Kidney (tissue), 22 donors: ENCODE measurements at places on chromosomes 5 and 9. TPM values are rescaled to one million over a fixed set of nuclear protein-coding genes. Genes with fewer than 3 reads are reported as not detected.

GRCh38 chr5:62284946-62285891, 20.8 kb upstream of the KIF2A start:
- DNase-seq = no peak

DNA sequence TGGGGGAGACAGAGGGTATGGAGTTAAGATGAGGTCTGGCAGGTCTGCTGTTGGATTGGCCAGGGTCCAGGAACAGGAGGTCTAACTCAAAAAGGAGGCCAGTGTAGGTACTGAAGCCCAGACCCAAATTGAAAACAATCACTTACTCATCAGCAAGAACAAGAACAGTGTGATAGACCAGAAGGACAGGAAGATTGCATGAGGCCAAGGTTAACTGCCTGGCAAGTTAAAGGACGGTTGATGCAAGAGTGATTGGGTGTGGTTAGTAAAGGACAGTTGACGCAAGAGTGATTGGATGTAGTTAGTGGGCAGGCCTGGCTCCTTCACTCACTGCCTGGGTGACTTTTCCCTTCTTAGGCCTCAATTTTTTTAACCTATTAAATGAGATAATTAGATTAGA, 132.6 kb downstream of the PDZD2 start:
- no peak for DNase-seq

DNA sequence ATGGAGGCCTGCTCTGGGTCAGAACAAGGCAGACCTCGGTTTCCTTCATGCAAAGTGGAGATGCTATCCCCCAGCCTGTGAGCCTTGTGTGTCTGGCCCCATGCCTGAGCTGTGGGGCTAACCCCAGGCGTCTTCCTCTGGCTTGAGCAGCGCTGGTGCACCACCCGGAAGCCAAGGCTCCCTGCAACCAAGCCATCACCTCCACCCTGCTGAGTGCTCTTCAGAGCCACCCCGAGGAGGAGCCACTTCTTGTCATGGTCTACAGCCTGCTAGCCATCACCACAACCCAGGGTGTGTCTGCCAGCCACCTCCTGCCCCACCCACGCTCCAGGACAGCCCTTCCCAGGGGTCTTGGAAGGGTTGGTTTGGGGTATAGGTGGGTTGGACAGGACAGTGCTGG, 16.2 kb downstream of the REXO4 start:
- no peak for DNase-seq

GRCh38 chr9:74304598-74304997, 192.5 kb upstream of the RORB start:
- DNase-seq = no peak

- DNase-seq = no peak
These were observed 139.2 kb upstream of the ATP10B start for GRCh38 chr5:160991205-160991604.

GRCh38 chr5:103057208-103058130, 62.5 kb downstream of the GIN1 start:
- no peak for DNase-seq

DNA sequence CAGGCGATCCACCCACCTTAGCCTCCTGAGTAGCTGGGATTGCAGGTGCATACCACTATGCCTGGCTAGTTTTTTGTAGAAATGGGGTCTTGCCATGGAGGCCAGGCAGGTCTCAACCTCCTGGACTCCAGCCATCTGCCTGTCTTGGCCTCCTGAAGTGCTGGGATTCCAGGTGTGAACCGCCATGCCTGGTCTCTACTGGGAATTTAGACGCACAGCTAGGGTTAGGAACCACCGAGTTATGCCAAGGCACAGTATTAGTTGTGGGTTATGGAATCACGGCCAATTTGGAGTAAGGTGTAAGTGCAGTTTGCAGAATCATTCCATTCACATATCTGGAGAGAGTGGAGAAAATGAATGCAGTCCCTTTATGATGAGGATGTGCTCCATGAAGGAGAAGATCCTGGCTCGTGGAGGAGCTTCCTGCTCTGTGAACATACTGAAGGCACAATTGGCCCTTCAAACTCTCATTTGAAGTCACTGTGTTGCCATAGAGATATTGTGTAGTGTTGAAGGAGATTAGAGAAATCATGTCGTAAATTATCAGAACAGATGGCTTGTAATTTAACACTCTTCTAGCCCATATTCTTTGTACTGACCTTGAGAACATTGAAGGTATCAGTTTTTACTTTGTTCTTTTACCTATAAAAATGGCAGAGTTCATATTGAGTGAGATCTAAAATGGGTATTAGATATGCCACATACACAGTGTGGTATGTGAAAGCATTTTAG, 18.8 kb downstream of the TRIO start:
- DNase-seq = no peak

- no peak for DNase-seq
These were observed 197.1 kb downstream of the TTLL11 start for GRCh38 chr9:121895818-121896544.

DNA sequence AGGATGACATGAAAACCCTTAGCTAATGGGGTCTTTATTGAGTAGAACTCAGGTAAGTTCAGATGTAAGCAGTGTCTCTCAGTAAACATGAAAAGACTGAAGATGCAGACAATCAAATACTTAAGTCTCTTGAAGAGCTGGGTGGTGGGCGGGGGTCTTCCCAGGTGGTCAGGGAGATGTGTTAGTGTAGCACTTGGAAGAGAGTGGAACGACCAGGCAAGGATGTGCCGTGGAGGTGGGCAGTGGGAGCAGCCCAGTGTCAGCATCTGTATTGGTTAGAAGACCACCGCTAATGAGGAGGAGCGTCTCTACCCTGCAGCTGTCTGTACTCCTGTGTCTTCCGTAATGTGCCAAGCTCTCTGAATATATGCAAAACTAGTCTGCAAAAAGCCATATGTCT, 4.4 kb downstream of the S1PR3 start:
- no peak for DNase-seq

- no peak for DNase-seq
These were observed 21.7 kb downstream of the CCL28 start for GRCh38 chr5:43390471-43390870.

- no peak for DNase-seq
These were observed 100.6 kb downstream of the TRIO start for GRCh38 chr5:14243766-14244165.

GRCh38 chr9:77834898-77835488, 186.9 kb upstream of the GNA14 start:
- DNase-seq = no peak

DNA sequence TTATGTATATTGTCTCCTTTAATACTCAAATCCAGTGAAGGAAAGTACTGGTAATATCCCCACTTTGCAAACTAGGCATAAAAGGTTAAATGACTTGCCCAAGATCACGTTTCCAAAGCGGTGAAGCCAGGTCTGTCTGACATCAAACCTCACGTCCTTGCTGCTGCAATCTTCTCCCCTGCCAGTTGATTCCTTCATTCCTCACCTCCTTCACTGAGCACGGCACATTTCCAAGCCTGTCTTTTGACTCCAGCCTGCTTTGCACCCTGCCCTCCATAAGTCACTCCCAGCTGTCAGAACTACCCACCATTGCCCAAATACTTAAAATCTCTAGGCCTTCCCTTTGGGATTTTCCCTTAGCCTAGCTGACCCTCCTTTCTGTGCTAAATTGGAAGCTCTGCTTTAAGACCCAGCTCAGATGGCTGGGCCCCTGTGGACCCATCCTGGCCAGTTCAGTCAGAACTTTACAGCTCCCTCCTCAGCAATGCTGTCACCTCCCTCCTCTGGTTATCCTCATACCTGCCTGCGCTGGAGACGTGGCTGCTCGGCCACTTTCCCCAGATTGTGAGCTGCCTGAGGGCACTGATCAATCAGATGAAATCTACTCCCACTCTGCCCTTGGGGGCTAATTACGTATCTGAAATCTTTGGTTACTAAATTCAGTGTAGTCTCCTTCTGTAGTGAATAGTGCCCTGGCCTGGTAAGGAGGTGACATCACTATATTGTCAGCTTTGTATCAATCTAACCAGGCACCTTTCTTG, 51.2 kb downstream of the SLC36A1 start:
- no peak for DNase-seq

DNA sequence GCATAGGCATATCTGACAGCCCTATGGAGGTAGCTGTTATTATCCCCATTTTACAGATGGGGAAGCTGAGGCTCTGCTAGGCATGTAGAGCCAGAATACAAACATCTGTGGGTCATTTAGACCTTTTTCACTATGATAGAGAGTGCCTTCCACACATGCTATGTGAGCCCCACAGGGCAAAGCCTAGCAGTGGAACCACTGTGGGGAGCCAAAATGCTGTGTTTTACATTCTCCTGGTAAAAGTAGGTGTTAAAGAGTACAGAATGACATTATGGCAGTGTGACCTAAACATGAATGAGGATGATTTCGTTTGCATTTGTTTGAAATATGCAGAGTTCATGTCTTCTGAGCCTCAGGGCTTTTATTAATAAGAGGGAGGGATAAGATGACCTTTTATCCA, 265.2 kb downstream of the MAST4 start:
- DNase-seq = no peak

DNA sequence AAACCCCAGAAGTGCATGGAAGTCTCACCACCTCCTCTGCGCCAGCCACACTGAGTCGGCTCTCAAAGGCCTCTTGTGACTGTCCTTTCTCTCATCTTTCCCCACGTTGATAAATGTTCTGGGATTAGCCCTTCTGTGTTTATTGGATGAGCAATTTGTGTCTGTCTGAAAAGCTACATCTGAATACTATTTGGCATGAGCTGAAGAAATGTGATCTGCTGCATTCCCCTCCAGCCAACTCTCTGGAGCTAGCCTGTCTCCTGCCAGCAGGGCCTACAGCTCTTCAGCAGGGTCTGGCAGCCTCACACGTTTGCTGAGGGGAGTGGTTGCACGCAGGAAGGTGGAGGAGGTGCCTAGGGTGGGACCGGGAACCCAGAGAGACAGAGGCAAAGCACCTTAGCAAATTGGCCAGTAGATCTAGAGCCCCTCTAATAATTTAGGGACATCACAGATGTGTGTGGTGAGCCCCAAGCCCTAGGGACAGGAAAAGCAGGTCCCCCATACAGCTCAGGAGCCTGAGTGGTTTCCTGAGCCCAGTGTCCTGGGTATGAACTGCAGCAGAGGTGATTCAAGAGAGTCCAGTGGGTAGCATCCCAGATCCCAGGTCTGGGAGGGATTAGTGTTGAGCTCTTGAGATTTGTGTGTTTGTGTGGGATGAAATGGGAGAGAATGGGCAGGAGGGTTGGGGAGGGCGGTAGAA, 20.5 kb upstream of the B4GALT1 start:
- DNase-seq = no peak

DNA sequence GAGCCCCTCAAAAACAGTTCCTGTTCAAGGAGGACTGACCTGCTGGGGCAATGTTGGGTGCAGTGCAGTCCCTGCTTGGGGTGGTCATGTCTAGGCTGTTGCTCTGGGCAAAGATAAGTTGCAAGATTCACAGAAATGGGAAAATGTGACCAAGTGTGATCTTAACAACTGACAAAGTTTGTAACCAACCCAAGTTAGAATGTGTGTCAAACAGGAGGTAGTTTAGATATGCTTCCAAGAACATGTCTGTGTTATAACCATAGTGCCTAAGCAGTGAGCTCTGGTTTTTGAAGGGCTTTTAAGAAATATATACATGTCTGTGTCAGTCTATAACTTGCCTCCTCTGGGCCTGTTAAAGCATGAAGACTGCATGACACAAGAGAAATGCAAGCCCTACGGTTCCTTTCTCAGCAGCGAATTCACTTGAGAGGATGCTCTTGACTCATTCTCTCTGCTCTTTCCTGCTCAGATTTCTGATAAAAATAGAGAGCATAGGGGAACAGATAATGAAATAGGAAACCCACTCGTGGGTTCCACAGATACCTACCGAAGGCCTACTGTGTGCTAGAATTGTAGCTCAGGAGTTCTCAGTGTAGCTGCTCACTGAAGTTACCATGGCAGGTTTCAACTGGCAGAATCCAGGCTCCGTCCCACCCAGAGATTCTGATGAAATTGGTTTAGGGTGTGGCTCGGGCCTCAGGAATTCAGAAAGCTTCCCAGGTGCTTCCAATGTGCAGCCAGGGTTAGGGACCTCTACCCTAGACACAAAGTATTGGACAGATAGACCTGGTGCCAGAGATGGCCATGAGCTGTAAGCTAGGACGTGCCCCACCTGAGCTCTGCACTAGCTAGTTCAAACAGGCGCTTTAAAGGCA, 52.4 kb downstream of the ARHGEF37 start:
- no peak for DNase-seq

DNA sequence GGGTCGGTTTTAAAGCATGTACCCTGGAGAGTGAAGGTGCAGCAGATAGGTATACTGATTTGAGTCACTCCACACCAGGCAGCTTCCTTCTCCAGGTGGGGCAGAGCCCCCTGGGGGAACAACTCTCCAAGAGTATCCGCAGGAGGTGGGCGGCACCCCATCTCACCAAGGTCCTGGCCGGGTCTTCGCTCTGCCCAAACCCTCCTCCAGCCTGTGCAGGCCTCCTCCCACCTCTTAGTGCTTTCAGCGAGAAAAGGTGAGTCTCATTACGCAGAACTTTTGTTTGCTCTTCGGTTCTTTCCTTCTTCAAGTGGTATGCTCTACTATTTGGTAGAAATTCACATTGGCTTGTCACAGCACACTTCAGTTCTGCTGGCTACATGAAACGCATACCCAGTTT, 13.7 kb downstream of the SPACA9 start:
- DNase-seq = no peak

DNA sequence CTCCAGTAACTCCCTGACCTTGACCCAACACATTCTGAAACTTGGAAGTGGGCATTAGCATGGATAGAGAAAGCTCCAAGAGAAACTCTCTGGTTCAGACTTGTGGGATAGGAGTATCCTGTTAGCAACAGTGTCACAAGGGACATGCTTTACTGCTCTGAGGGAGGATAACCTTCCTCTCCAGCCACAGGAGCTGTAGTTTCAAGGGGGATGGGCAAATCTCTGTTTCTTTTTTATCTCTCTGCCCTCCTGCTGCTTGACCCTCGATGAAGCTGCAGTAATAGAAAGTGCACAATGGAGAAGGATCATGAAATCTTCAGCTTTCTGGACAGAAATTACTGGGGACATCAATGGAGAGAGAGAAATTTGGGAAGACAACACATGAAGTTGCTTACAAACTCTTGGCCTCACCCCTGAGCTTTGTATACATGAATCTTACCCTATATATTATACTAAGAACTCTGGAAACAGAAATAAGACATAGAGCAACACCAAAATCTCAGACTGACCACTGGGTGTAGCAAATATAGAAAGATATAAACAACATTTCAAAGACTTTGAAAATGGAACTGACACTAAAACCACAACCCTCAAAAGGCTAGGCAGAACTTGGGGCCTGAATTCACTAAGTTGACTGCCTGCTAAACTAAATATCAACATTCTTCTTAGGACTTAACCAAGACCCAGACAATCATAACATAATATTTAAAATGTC, 471.0 kb upstream of the MEF2C start:
- no peak for DNase-seq

GRCh38 chr5:34618371-34619065, 37.6 kb upstream of the RAI14 start:
- DNase-seq = no peak

GRCh38 chr9:129382281-129383018, 204.4 kb upstream of the IER5L start:
- peak; percentile 77 for DNase-seq

GRCh38 chr9:121207371-121207940, 5.8 kb upstream of the RAB14 start:
- DNase-seq = no peak

GRCh38 chr5:54049963-54050362, 260.4 kb downstream of the ARL15 start:
- no peak for DNase-seq

The DELE1 gene
- 82.3 TPM for total RNA-seq

The SARDH gene
- 4.6 TPM for total RNA-seq

The LCN6 gene
- 16.0 TPM for total RNA-seq

The C5orf34 gene
- 2.3 TPM for total RNA-seq

The ITK gene
- total RNA-seq = 14.0 TPM

The KIF24 gene
- 2.8 TPM for total RNA-seq

The PCSK1 gene
- total RNA-seq = 1.0 TPM

The ECSCR gene
- total RNA-seq = 34.9 TPM

The RGS3 gene
- 114 TPM for total RNA-seq

The PHPT1 gene
- total RNA-seq = 108 TPM
